ENCODE measurements at places on chromosomes 7 and 10.

GRCh38 chr7:81707966-81708365, 61.9 kb downstream of the HGF start:
- no peak for DNase-seq

DNA sequence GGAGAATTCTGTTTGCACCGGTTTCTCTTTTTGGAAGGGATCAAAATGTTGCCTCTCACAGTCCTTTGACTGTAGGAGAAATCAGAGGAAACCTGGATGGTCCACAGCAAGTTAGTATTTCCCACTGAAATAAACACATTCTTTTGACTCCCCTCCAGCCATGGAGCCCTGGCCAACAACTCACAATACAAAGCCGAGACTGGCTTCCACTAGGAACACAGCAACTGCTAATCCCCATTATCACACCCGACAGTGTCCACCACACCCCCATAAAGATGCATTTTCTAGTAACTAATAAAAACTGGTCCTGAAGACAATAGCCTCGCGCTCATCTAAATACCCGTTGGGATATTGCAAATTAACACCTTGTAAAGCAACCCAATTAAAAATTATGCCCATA, 798 bp upstream of the MACROH2A2 start:
- no peak for DNase-seq

- DNase-seq = no peak
Measured at GRCh38 chr10:62250594-62251198, 17.9 kb downstream of the RTKN2 start.

- no peak for DNase-seq
Measured at GRCh38 chr7:29300026-29300480, 105.5 kb downstream of the CHN2 start.

GRCh38 chr7:149490083-149490760, 7.4 kb downstream of the ZNF746 start:
- DNase-seq = no peak

DNA sequence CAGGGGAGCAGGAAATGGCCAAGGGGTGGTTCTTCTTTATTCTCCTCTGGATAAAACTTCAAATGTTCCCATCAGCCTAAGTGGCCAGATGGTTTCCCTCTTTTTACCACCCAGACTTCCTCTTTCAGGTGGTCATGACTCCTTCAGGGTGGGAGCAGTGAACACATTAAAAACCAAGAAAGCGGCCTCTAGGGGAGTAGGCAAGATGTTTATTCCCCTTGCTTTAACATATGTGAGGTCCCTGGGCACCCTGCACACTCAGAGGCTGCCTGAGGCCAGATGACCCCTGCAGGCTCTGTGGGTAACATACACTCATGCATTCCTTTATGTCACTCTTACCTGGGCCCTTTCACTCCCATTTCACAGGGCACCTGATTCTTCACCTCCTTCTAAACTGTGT, 357.4 kb downstream of the ABCA13 start:
- no peak for DNase-seq

GRCh38 chr10:5094265-5095205, at the start of gene AKR1C3:
AKR1C3 (plus strand) TSS chr10:5094414; CDS start chr10:5094445, 31 bp downstream.
- peak; percentile 72 for DNase-seq

DNA sequence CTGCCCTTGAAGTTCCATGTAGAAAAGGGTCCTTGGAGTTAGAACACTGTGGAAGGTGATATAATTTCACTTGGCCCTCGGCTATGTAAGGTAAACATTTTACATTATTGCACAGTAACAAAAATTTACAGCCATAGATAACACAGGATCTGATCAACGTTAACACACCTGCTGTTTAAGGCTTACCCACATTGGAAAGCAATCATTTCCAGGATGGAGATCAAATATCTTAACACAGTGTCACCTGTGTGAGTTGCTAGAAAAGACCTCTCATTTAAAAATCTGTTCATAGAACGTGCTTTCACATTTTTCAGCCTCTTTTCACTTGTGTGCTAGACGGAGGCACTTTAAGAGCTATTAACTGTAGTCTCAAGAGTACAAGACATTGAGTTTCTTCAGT, 1.9 kb downstream of the TMEM229A start:
- DNase-seq = no peak

DNA sequence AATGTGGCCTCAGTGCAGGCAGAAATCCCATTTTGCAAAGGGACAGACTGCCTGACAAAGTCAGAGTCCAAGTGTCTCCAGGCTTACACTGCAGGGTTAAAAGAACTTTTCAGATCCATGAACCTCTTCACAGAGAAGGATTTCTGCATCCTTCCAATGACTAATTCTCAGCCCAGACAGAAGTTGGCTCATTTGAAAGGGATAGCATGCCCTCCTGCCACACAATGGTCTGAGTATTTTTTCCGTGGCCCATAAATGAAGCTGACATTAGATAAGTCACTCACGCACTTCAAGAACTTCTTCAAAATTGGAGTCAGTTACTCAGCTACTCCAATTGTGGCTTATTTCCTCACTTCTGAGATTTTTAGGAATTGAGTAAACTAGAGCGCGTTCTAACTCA, 170.2 kb downstream of the PLXNA4 start:
- DNase-seq = no peak

DNA sequence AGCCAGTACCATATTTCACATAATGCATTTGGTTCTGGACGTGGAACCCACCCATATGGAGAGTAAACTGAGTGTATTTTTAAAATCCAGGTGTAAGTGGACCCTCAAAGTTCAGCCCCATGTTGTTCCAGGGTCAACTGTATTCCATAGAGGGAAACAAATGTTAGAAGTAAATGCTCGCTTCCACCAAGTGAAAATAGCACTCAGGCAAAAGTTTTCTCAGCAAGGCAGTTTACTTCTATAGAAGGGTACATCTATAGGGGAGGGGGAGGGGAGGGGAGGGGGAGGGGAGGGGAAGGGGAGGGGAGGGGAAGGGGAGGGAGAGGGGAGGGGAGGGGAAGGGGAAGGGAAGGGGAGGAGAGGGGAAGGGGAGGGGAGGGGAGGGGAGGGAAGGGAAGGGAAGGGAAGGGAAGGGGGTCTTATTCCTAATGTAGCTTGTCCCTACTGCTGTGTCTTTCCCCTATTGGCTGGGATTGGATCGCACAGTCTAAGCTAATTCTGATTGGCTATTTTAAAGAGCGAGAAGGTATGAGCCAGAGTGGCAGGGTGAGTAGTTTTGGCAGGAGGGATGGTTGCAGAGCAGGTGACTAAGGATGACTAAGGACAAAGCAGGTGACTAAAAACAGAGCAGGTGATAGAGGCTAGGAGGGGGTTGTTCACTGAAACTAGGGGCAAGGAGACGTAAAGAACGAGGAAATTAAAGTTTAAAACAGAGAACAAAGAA, 29.1 kb downstream of the GARIN1A start:
- DNase-seq = no peak

DNA sequence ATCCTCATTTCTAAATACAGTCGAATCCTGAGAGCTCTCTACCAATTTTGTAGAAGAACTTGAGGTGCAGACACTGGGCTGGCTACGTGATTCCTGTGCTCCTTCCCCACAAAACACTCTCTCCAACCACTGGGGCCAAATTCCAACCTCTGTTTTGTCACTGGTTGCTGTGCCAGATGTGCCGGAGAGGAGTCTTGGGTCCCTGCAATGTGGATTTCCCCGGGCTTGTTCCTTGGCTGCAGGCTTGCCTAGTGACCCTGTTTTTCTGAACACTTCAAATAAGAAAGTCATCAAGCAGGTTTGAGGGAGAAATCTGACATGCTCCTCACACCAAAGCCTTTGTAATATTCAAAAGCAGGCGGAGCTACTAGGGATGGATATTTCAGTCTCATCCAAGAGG, 44.4 kb upstream of the AGBL3 start:
- DNase-seq = no peak

DNA sequence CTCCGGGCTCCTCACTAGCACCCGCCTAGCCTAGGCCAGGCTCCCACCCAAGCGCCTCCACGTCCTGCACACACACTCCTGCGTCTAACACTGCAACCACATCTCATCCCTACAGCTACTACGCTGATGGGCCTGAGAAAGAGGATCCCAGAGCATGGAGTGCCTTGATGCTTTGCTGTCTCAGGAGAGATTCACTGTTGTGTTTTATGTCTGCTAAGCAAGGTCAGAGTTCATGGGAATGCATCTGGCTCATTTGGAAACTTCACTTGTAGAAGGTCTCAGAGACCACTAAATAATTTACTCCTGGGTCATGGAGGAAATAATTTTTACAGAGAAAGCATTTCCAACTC, 88.7 kb downstream of the SLIT1 start:
- DNase-seq = no peak

- DNase-seq = no peak
Measured at GRCh38 chr10:113646336-113647201, 17.3 kb downstream of the NRAP start.

GRCh38 chr7:155294511-155294778, 3.2 kb upstream of the INSIG1 start:
- DNase-seq = no peak

DNA sequence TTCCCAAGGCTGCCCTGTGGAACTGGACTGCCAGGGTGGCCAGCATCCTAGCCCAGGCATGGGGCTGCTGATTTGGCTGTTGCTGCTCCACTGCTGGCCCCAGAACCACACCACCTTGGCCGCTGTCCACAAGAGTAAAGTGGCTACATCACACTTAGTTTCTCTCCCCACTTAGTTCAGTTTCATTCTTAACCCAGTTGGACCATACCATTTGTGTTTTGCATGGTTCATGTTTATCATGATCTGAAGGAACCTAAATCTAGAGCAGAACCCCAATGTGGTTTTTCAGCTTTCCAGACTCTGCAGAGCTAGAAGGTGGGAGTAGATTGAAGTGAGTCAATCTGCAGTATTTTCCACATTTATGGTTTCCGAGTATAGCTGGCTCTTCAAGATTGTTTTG, 32.8 kb downstream of the SDK1 start:
- no peak for DNase-seq

DNA sequence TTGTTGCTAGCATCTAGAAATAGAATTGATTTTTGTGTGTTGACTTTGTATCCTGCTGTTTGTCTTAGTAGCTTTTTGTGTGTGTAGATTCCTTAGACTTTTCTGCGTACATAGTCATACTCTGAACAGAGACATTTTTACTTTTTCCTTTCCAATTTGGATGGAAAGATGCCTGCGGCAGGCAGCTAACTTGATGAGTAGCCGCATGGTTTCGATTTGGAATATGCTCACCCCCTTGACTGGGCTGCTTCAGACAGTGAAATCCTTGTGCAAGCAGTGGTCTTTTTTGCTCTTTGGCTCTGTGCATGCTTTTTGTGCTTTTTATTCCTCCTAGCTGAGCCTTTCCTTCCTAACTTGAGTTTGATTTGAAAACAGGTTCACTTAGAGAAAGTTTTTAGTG, 71.8 kb downstream of the HHEX start:
- DNase-seq = no peak

GRCh38 chr10:68462536-68462935, 9.2 kb downstream of the DNA2 start:
- no peak for DNase-seq

GRCh38 chr7:127208351-127208750, 44.4 kb downstream of the GRM8 start:
- no peak for DNase-seq

DNA sequence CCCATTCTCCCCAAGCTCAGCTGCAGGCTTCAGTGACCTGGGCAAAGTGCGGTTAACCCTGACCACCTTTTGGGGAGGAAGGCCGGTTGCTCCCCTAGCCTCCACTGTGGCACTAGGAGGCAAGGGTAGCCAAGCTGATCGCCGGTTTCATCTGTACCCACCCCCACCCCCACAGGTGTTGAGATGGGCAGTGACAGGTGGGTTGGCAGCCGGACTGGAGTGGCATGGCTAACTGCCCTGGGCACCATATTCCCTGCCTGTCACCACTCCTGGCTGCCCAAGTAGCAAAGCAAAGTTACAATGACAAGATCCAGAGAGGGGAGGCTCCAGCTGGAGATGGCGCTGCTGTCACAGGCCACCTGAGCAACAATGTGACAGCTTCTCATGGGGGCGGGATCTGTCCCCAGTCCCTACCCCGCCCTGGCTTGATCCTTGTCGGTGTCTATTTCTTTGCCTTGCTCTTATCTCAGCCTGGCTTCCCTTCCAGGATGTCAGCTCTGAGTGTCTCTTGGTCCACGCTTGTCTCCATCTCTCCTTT, 27.0 kb upstream of the BMS1 start:
- no peak for DNase-seq

GRCh38 chr10:75512203-75512933, 80.9 kb downstream of the LRMDA start:
- no peak for DNase-seq

DNA sequence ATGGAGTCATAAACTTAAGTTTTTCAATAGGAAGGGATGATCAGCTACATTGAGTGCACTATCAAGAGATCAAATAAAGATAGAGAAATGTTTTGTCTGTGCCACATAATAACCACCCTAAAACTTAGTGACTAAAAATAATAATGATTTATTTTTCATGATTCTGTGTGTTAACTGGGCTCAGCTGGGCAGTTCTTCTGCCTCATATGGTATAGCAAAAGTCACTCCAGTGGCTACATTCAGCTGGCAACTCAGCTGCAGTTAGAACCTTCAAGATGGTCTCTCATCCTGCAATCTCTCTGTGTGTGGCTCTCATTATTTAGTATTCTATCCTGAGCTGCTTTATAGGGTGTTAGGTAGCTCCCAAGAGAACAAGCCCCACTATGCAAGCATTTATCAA, 7.8 kb upstream of the PARP12 start:
- DNase-seq = no peak

DNA sequence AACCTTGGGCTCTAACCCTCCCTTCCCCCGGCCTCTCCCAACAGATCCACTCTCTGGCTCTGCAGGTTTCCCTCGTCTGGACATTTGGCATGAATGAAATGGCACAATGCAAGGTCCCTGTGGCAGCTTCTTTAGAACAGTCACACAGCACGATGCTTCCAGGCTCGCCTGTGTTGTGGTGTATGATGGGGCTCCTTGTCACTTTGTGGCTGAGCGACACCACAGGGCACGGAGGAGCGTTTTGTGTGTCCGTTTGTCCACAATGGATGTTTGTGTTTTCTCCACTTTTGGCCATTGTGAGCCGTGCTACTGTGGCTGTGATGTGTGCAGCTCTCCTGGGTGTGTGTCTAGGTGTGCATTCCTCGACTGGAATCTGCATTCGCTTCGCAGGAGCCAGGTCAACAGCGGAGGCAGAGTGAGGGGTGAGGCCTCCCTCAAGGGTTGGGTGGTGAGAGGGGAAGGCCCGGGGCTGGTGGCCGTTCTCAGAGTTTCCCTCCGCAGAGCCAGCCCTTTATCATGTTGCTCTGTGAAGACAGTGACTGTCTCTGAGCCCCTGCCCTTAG, 22.3 kb upstream of the SHH start:
- DNase-seq = no peak

DNA sequence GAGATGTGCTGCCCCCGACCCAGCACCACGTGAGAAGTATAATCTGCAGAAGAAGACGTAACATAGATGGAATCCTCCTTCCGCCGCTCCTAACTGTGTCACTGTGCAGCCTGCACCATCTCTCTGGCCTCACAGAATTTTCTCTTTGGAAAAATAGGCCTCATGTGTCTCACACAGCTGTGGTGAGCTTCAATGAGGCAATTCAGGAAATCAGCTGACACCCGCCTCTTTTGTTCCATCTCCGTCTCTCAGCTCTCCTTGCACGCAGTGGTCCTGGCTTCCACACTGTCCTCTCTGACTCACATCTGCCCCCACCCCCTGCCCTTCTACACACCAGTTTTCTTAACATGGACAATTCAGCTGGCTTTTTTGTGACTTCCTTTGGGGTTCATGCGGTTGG, 7.2 kb downstream of the C10orf90 start:
- DNase-seq = no peak

- DNase-seq = no peak
Measured at GRCh38 chr7:80135309-80136104, 876 bp downstream of the GNAI1 start.

Measured in hematopoietic multipotent progenitor cell treated with erythropoietin and hydrocortisone succinate and interleukin-3 and kit ligand, for 15 days (in vitro differentiated cells).